ENCODE measurements at places on chromosomes 5 and 9.

GRCh38 chr5:6342689-6343315 is 35.5 kb downstream of the MED10 start:
- no peak for DNase-seq

DNA sequence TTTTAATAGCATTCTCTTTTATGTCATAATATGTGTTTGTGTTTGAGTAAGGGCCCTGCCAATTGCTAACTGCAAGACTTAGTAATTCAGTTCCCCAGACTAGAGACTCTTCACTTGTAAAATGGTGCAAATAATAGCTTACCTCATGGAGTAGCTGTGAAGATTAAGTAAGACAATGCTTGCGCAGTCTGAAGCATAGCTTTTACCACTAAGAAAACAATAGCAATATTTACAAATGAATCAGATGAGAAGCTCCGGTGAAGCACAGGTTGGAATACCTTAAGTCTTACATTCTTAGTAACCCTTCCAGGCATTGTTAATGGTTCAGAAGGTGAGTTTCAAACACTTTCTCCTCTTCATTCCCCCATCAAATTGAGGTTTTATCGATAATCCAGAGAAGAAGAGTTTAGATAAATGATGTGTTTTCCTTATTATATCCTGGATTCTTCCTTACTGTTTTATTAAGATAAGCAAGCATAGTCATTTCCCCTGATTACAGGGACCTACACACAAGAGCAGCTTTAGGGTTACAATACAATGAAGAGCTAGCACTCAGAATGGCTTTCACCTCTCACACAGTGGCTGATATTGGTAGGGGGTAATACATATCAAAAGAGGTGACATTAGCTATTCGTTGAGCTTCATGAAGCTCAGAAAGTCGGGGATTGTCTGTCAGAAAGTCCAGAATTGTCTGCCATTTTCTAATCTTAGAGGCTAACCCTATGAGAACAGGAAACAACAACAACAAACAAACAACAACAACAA is 96.4 kb upstream of the EDIL3 start:
- no peak for DNase-seq

DNA sequence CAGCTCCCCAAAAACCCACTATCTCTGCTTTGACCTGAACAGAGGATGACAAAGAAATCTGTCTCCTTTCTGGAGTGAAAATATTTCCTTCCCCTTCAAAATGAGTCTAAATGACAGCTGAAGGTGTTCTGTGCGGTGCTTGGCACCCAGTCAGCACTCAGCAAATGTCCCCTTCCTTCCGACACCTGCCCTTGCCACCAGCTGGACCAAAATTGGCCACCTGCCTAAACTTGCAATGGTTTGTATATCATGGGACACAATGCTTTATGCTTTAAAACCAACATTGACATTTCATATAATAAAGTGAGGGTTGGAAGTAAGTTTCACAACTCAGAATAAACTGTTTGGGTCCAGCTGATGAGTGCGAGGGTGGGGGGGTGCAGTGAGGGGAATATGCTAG is 7.5 kb upstream of the TTC1 start:
- DNase-seq: no peak

- no peak for DNase-seq
Measured at GRCh38 chr9:74526215-74526614, 29.1 kb downstream of the RORB start.

- DNase-seq: no peak
Measured at GRCh38 chr9:86471171-86471815, 117.1 kb upstream of the TUT7 start.

- DNase-seq: no peak
Measured at GRCh38 chr9:122941582-122942234, 888 bp downstream of the RABGAP1 start.

GRCh38 chr9:114077162-114077837 is 800 bp downstream of the AMBP start:
- DNase-seq: no peak

GRCh38 chr5:137136991-137137632 is 362.0 kb downstream of the SPOCK1 start:
- DNase-seq: no peak

GRCh38 chr9:137035507-137035834 is 3.6 kb upstream of the FUT7 start:
- DNase-seq: no peak

GRCh38 chr5:151054709-151055108 is 26.1 kb downstream of the TNIP1 start:
- no peak for DNase-seq
